ENCODE measurements at places on chromosomes 2 and 18.

- DNase-seq = no peak
Measured at GRCh38 chr2:162934191-162934590, 95.6 kb upstream of the KCNH7 start.

DNA sequence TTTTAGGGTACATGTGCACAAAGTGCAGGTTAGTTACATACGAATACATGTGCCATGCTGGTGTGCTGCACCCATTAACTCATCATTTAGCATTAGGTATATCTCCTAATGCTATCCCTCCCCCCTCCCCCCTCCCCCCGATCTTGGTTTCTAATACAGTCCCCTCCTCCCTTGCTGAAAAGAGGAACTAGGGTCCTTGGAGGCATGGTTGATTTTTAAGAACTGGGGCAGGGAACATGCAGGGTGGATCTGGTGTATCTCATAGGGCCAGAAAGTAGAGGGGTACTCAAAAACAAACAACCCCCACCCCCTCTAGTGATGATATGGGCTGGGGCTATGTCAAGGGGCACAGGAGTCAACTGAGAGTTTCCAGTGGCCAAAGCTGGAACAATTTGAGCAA is 153.4 kb downstream of the UBR3 start:
- no peak for DNase-seq

GRCh38 chr2:112627060-112628040 is 18.4 kb upstream of the SLC20A1 start:
- DNase-seq = peak; percentile 97

DNA sequence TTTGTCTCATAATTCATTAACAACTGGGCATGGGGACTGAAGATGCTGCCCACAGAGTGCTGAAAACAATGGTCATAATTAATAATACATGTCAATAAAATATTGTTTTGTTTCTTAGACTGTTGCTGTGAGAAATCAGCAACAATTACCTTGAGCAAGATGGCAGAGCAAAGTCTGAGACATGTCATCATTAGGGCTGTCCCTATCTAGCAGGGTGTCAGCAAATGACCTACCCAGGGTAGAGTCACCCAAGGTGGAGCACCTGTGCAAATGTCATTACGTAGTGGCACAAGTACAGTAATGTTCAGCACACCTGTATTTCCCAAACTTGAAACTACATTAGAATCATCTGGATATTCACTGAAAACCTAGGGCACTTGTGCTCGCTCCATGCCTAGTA is 10.6 kb upstream of the IL36A start:
- no peak for DNase-seq

DNA sequence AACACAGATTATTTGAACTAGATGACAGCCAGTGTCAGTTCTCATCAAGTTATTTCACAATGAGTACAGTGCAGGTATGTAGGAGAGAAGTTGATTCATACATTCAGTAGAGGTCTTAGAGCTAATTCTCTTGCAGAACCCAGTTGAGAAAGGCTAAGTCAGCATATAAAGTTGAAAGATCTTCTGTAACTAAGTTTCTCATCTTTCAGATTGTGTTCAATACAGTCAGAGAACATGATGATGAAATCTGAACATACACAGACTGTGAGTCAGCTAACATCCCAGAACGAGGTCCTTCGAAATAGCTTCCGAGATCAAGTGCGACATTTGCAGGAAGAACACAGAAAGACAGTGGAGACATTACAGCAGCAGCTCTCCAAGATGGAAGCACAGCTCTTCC is 41.9 kb upstream of the LIMS1 start:
- peak; percentile 31 for DNase-seq
